Stimulated activated CD8-positive, alpha-beta memory T cell treated with anti-CD3 and anti-CD28 coated beads, Interleukin-7, amount 100 ng/mL, for 48 hours (primary cell): ENCODE measurements at places on chromosomes 12 and 14.
A peak's percentile ranks its signal among the peaks of the same experiment; 100 is the strongest.

GRCh38 chr12:58919231-58920101, 838 bp downstream of the LRIG3 start:
- DNase-seq: no peak

DNA sequence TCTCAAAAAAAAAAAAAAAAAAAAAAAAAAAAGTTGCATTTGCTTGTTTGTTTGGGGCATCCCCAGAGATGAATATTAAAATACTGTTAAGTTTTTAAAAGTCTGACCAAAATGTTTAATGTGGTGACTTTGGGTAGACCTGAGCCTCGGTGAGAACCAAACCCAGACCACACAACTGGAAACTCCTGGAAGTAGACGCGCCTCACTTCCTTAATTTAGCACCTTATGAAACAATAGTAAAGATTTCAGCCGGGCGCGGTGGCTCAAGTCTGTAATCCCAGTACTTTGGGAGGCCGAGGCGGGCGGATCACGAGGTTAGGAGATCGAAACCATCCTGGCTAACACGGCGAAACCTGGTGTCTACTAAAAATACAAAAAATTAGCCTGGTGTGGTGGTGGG, 9.3 kb downstream of the NFKBIA start:
- DNase-seq: no peak

GRCh38 chr14:32593290-32593942, 264.3 kb downstream of the AKAP6 start:
- no peak for DNase-seq

- no peak for DNase-seq
These were observed 424.2 kb downstream of the NOVA1 start for GRCh38 chr14:26173581-26174110.

- no peak for DNase-seq
These were observed 1.4 kb downstream of the ADIPOR2 start for GRCh38 chr12:1692226-1692625.

DNA sequence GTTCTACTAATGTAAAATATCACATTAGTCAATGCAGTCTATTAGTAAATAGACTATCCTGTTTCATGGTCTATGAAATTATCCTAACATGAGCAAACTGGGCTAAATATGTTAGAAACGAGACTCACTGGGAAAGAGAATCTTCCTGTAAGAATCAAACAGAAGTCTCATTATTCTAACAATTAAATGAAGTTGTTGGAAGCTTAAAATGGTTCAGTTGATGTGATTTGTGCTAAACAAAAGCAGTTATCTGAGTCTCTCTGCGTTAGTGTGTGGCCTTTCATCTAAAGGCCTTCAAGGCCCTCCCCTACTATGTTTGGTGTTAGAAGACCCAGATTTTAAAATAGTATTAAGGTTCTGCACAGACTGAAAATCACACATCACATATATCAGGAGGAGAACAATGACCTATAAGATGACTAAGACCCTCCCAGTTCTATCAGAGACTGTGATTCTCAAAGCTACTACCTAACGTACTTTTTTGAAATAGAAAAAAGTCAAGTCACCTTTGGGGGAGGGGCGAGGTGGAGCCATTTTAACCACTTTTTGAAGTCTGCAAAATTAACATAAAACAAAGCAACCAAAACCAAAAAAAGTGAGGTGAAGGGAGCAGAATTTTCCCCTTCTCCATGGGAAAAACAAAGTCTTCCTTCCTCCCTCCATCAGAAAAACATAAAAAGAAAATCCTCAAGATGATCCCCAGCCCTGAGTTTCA, 82.3 kb downstream of the DENND5B start:
- no peak for DNase-seq

DNA sequence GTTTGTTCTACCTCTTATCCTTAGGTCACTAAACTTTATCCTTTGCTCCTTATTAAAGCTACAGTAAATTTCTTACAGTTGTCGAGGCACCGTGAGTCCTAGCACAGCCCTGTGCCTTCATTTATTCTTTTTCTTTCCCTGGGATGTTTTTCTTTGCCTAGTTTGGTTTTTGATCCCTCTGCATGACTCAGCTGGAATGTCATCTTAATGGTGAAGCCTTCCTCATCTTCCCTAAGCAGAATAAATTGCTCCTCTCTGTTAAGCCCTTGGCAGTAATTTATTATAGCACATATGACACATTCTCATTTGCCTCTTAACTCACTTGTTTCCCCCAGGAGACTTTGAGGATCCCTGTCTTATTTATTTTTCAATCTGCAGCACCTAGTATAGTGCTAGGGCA, 16.6 kb downstream of the ACTR10 start:
- no peak for DNase-seq

DNA sequence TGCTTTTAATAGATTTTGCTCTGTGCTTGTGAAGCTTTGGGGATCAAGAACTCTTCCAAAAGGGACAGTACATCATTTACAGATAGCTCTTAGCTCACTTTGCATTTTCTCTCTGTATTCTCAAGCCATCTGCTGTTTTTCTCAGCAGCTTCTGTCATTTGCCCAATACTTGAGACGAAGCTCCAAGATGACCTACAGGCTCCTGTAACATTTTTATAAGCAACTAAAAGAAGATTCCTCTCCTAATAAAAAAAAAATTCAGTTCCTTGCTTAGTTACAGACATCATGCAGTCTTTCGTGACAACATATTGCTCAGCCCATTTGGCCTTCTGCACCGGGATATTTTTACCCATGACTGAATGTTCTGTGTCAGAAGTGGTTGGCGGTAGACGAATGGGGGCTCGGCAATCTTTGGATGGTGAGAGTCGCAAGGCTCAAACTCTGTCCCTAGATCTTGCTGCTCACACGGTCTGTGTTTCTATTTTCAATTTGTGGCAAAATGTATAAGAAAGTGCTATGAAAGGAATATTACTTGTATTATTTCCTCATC, 215.6 kb downstream of the FSCB start:
- DNase-seq: no peak

DNA sequence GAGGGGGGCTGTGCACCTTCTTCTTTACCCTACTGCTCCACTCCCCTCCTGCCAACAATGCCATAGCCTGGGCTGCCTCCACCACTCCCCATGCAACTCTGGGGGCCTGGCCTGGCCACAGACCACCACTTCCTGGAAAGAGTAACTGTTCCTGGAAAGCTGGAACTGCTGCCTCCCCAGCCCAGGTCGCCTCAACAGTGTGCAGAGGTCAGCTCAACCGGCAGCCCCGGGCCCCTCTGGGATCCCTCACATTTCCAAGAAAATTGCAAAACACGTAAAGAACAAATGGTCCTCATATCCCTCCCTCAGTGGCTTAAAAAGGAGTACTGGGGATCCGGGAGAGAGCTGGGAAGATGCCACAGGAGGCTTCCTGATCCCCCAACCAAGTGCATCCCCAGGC, 22.4 kb upstream of the DIO3 start:
- no peak for DNase-seq

DNA sequence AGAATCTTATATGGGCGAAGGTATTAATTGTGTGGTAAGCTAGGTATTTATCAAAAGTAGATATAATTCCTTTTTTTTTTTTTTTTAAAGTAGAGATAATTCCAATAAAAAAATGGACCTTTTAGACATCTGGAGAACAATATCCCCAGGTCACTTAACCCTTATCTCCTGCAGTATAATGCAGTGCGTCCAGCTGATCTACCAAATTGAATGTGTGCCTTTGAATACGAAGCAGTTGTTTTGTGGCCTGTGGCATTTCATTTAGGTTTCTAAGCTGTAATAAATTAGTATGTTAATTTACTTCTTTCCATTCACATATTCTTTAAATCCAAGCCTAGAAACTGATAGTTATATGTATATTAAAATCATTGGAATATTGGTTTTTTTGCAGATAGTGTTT, 3.1 kb downstream of the FUT8 start:
- no peak for DNase-seq

DNA sequence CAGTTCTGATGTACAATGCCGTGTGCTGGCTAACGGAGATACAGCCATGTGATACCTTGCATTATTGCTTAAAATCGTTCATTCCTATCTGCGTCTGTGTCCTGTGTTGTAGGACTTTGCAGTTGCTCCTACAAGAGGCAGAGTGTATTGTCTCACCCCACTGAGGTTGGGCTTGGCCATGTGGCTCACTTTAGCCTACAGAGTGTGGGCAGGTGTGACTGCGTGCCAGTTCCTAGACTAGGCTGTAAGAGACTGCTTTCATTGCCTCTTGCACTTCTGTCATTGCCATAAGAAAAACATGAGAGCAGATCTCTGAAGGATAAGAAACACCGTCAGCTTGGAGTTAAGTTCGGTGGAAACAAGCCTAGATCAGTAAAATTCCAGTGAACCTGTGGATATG, 197.7 kb upstream of the CRY1 start:
- no peak for DNase-seq

DNA sequence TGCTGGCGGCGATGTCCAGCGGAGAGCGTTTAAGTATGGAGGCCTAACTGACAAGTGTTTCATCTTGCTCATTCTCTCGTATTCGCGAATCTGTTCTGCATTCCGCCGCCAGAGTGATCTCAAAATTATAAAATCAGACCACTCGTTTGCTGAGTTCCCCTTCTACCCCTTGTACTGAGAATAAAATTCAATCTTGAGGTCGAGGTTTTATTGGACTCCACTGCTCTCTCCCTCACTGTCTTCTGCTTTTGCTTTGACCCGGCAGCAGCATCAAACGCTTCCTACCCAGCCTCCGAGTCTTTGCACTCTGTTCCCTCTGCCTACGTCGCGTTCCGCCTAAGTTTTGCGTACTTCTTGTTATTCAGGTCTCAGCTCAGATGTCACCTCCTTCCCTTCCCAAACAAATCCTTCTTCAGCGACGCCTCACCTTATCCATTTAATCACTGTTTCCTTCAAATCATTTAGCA, 462 bp downstream of the KNTC1 start:
- no peak for DNase-seq

DNA sequence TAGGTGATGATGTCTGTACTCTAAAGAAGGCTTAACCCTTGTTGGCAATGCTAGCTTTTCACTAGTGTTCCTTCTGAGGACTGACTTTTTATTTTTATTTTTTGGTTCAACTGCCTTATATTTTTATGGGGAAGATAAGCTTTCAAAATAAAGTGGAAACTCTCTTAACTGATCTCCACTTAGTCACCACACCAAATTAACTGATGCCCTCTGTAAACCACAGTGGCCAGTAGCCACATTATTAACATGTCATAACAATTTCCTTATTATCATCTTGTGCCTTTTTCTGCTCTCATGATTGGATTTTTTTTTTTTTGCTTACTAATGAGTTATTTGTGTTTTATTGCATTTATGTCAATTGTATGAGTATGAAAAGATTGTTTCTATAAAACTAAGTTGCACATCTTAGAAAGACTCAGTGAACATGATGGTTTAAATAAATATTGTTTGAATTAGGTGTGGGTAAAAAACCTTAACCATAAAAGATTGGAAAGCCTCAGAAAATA, 56.9 kb downstream of the SCFD1 start:
- DNase-seq: no peak

DNA sequence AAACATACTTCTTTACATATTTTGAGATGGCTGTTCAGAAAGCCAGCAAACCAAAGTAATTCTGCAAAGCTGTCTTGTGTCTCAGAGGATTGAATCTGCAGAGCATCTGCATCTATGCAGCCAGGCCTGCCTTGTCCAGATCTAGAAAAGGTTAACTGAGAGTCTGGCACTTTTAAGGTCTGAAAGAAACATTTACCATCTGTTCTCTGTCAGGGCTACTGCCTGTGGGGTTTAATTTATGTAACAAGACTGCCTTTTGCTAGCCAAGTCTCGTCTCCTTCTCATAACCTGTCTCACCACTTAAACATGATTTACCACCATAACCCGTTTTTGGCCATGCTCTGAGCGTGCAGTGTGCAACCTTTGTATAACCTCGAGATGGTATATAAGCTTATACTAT, 194.2 kb downstream of the SYT10 start:
- no peak for DNase-seq

GRCh38 chr14:96889091-96889490, 91.9 kb downstream of the VRK1 start:
- DNase-seq: no peak

- DNase-seq: no peak
These were observed 40.3 kb upstream of the PCED1B start for GRCh38 chr12:47039079-47039478.

GRCh38 chr12:47079468-47079980, at the start of the genes AMIGO2 and PCED1B:
Gene AMIGO2 (minus strand): TSS chr12:47079959. CDS start chr12:47079002, 957 bp downstream.
Gene PCED1B (plus strand): TSS chr12:47079621. CDS start chr12:47235064, 155,443 bp downstream.
- DNase-seq: peak; percentile 53

DNA sequence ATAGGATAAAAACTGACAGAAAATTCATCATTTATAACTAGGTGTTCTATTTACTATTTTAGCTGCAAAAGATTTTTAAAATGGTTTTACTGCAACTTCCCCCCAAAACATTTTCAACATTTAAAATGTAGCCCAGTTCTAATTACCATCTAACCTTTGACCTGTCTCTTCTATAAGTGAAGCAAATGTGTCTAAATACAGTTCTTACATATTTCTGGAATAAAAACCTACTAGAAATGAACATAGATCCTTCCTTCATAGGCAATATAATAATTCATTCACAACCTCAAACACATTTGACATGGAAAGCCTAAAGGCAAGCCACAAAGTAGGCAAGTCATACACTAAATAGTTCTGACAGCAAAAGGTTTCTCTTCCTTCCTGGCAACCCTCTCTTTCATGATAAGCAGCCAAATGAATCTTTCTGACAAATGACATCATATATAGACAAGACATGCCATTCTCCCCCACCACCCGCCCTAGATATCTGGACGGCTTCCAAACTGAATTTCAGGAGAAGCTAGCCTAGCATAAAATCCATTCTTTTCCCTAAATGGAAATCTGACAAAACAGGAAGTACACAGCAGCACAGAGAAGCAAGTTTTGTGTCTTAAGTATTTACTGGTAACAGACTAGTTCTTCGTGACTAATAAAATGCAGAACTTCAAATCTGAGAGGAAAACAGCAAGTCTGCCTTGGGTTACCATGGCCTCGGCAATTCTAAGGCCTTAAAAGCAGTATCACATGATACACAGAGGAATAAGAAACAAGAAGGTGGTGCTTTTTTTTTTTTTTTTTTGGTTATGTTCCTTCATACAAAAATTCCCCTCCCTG, 17.2 kb upstream of the ARID4A start:
- DNase-seq: no peak

- no peak for DNase-seq
These were observed 311.9 kb downstream of the CACNA1C start for GRCh38 chr12:2364631-2365051.

- no peak for DNase-seq
These were observed 225.0 kb upstream of the ARID2 start for GRCh38 chr12:45504316-45505010.

DNA sequence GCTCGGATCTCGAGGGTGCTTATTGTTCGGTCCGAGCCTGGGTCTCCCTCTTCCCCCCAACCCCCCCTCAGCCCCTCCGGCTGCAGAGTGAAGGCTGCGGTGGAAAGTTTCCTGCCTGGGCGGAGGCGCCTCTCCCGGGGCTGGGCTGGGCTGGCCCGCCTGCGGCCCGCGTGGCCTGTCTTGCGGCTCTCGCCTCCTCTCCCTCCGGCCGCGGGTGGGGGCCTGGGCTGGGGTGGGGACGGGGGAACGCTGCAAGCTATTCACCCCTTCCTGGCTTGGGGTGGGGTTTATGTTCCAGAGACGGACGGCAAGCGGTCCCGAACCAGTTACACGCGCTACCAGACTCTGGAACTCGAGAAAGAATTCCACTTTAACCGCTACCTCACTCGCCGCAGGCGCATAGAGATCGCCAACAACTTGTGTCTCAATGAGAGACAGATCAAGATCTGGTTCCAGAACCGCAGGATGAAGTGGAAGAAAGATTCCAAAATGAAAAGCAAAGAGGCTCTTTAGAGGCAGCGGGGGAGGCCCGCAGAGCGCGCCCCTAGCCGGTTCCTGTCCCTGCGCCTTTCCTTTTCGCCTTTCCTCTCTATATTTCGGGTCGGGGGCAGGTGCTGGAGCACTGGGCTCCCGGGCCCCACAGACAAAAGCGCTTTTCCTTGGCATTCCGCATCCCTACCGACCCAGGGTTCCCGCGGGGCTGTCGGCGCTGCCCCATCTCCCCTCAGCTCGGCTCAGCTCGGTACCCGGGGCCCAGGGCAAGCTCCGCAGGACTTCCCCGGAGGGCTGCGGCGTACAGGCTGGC, 1.3 kb downstream of the HOXC5 start:
- no peak for DNase-seq
